Lower leg skin (tissue), 4 donors: ENCODE measurements at places on chromosomes 5 and 9.
A peak's percentile ranks its signal among the peaks of the same experiment; 100 is the strongest.

GRCh38 chr5:122880749-122881148 lies 35.3 kb downstream of the SNX24 start:
- DNase-seq: no peak

GRCh38 chr9:72564479-72565281 lies 43.3 kb downstream of the TMC1 start:
- DNase-seq: no peak

GRCh38 chr9:21761309-21761901 lies 41.0 kb upstream of the MTAP start:
- DNase-seq: no peak

- DNase-seq: no peak
Measured at GRCh38 chr5:32771037-32771436, 59.9 kb downstream of the NPR3 start.

GRCh38 chr9:108333530-108333983 lies 522.2 kb downstream of the ACTL7B start:
- DNase-seq: no peak

DNA sequence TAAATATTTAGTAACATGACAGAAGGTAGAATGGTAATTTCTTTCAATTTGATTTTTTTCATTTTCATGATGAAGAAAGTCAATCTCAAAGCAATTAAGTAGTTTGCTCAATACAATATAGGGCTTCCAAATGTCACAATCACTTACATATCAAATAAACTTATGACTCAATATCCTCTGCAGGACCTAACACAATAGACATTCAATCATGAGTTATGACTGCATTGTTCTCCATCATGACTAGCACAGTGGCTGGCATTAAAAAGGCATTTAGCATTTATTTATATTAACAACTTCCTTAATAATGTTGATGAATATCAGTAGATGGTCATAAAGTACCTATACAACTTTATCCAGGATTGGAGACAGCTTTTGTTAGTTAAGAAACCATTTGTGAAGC lies 1499.6 kb downstream of the EFNA5 start:
- DNase-seq: no peak

DNA sequence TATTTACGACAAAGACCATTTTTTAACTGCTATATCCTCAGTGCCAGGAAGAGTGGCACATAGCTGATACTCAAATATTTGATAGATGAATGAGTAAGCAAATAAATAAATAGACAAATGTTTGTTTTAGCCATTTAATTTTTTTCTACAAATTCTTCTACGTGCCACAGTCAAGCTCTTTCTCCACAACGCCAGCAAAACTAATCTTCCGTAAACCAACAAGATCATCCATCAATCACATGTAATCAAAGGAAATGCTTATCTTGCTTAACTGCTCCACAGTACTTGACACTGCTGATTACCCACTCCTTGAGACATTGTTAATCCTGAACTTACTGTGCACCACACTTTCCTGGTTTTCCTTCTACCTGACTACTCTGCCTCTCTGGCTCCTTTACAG lies 136.7 kb downstream of the EDIL3 start:
- no peak for DNase-seq

DNA sequence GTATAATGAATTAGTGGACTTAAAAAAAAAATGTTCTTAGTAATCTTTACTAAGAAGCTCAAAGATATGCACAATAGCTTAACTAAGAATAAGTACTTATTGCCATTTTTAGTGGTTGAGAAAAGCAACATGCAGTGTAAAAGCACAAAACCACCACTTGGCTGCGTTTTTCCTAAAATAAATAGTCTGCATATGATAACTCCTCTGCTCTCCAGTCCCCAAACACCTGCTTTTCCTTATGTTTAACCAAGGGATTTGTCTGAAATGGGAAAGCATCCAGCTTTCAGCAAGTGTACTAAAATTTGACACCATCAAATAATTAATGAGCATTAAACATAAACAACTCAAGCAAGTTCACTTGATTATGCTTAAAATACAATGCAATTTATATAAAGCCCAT lies 41.4 kb downstream of the PSIP1 start:
- DNase-seq: no peak

- DNase-seq: no peak
Measured at GRCh38 chr9:108766626-108767161, 89.1 kb downstream of the ACTL7B start.

GRCh38 chr9:107738789-107739188 lies 249.2 kb upstream of the KLF4 start:
- DNase-seq: peak; percentile 50
